ENCODE measurements at places on chromosomes 11 and 22. TPM values are rescaled to one million over a fixed set of nuclear protein-coding genes. Genes with fewer than 3 reads are reported as not detected.
A peak's percentile ranks its signal among the peaks of the same experiment; 100 is the strongest.

DNA sequence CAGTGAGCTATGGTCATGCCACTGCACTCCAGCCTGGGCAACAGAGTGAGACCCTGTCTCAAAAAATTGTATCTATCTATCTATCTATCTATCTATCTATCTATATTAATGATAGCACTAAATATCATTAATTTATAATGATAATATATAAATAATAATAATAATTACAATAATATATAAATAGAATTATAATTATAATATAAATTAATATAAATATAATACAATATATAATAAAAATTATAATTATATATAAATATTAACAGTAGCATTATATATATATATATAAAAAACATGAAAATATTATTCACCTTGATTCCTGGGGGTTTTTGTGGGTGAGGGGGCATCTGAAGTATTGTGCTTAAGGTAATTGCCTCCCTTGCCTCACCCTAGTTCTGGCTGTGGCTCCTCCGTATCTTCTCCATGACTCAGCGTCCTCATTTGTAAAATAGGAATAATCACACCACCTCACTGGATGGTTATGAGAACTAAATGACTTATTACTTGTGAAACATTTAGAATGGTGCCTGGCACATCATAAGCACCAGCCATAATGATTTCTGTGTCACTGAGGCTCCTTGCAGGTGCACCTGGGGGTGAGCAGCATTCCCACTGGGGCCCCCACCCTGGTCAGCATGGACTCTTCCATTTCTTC is 18.8 kb downstream of the RASD2 start:
- no peak for DNase-seq

DNA sequence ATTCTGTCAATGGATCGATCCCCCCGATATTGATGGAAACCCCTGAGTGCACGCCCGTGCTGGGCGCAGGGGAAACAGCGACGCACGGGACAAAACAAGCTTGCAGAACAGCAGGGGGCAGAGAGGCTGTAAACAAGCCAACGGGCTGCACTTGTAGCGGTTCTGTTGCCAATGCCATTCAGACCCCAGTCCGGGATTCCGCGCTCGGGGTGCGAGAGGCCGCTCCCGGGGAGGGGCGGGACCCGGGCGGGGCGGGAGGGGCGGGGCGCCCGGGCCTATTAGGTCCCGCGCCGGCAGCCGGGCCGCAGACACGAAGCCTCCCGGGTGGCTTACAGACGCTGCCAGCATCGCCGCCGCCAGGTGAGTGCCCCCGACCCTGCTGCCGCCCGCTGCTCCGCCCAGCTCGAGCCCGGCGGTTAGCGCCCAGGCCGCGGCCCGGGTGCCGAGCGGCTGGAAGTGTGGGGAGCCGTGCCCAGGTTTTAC is at the start of gene BIK:
TSS of gene BIK (plus strand) at position 307 of the 483 bp plus-strand sequence. CDS start 13,273 bp downstream, outside the sequence.
- peak; percentile 58 for DNase-seq

PANX3 gene
- total RNA-seq, result not detected

SERPING1 gene
- total RNA-seq, result 302 TPM

DNA sequence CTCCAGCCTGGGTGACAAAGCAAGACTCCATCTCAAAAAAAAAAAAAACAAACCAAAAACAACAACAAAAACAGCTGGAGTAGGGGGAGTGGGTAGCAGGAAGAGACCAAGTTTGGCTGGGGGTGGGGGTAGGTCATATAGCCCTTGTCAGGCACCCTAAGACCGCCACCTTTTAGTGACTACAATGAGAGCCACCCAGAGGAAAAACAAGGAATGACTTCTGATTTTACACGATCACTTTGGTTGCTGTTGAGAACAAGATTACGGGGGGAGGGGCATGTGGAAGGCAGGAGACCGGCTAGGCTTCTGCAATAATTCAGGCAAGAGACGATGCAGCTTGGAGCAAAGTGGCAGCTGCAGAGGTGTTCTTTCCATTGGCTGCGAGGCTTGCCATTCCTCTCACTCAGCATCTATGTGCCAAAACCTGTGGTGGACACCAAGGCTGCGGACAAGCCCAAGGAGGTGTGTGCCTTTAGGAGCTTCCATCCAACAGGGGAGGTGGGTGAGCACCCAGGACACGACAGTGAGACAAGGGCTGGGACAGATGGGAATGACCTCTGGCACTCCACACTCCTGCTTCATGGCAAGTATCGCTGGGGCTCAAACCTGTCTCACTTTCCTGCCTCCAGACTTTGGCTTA is 1.7 kb downstream of the RPS19BP1 start:
- no peak for DNase-seq

All from ureter (tissue), 1 donor.